ENCODE measurements at places on chromosomes 5 and 9.

- DNase-seq, result no peak
These were observed 7.6 kb upstream of the CAMSAP1 start for GRCh38 chr9:135914921-135915320.

- DNase-seq, result no peak
These were observed 159.4 kb downstream of the KDM4C start for GRCh38 chr9:6917162-6917561.

DNA sequence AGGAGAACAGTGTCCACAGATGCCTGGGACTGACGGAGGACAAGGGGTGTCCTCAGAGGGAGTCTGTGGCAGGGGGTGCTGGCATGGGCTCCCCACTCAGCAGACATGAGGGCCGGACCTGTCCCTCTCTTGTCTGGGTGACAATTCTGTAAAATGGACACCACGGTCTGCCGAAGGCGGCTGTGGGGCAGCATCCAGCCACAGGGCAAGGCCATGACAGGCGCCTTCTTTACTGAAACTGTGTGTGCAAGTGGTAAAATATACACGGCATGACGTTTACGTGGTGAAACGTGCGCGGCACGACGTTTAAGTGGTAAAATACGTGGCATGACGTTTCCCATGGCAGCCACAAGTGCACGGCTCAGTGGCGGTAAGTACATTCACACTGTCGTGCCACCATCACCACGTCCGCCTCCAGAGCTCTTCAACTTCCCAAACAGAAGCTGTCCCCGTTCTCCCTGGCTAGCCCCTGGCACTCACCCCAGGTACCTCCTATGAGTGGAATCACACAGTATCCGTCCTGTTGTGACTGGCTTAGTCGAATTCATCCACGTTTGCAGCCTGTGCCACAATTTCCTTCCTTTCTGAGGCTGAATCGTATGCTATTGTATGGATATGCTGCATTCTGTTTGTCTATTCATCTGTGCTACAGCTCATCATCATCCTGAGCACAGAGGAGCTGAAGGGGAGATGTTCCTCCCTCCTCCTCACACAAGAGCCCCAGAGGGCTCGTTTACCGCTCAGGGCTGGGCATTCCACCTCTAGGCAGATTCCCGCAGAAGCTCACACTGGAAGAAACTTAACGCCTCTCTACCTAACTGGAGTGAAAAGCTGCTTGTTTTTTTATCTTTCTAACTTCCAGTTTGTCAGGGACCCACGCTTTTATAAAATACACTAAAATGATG lies 52.5 kb downstream of the COL23A1 start:
- no peak for DNase-seq

DNA sequence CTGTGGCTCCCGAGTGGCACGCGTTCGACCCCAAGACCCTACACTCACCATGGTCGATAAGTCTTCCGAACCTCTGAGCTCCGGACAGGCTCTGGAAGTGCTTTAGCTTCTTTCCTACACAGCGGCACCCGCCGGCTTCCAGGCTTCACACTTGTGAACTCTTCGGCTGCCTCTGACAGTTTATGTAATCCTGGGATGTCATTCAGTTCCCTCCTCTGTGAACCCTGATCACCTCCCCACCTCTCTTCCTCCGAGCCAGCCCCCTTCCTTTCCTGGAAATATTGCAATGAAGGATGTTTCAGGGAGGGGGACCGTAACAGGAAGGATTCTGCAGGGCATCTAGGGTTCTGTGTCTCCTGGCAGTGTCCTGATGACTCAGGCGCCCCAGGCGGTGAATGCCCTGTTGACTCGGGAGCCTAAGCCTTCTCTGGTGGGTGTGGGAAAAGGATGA lies at the start of gene CD14:
CD14 (minus strand) TSS at position 155 of the 451 bp plus-strand sequence; CDS start at position 51, 104 bp downstream.
- DNase-seq, result no peak

DNA sequence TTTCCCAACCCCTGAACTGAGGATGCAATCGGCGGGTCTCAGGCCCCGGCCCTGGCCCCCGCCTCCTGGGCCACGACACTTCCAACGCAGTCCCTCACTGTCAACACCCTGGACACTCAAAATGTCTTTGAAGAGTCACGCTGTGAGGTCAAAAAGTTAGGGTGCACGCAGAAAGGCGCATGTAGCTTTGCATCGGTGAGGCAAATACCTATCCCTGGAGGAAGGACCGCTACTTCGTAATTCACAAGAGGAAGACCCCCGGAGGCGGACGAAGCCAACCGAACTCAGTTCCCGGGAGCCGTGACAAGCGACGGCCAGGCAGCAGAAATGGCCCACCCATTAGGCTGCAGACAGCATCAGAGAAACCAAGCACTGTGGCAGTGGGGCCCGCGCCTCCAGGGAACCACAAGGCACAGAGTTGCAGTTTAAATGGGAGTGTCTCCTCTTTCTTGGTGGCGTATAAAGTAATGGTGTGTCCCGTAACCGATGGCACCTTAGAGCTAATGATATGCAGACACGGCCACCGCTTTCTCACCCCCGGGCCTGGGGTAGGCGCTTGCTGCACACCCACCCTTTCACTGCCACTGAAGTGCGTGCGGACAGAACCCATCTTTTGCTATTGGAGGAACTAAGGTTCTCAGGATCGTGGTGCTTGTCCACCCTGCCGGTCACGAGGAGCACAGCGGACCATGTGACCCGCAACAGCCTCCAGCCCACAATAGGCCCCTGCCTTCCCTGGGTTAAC lies 9.0 kb downstream of the ADAMTS2 start:
- no peak for DNase-seq

GRCh38 chr9:27365707-27366376 lies 68.9 kb upstream of the EQTN start:
- no peak for DNase-seq

GRCh38 chr9:119771341-119771740 lies 402.1 kb upstream of the BRINP1 start:
- DNase-seq, result no peak

- DNase-seq, result peak; percentile 42
These were observed 68.7 kb downstream of the SEMA4D start for GRCh38 chr9:89428901-89429890.

GRCh38 chr9:35605351-35606137 lies 482 bp downstream of the TESK1 start:
- DNase-seq, result no peak

DNA sequence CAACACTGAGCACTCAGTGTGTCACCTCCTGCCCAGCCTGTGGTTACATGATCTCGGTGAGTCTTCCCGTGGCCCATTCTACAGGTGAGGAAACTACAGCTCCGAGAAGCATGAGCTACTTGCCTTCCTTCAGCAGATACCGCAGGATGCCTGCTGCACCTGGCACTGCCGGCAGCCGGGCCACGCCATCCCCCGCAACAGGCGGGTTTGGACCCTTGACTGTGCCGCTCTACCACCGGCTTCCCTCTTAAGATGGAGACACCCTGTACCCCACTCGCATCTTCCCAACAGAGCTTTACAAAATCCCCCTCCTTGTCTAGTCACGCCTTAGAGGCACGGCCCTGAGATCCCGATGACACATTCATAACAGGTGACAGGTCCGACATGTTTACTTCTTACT lies 74.9 kb upstream of the OTULINL start:
- no peak for DNase-seq

DNA sequence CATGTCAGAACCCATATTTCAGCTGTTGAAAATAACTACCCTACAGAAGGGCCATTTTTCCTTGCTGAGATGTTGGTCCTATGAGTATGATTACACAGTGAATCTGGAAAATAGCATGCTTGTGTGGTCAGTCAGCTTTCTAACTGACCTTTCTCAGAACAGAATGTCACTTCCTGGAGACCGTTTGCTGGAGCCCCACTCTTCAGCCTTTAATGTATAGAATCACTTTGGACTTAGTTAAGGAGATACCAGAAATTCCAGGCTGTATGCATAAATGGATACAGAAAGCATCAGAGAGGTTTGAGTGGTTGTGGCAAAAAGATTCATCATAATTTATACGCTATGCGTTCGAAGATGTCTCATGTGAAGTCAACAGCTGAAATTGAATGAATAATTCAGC lies 488.1 kb downstream of the EBF1 start:
- no peak for DNase-seq

GRCh38 chr9:136117916-136118319 lies 757 bp downstream of the TMEM250 start:
- no peak for DNase-seq

- DNase-seq, result no peak
These were observed 33.5 kb downstream of the KCNMB1 start for GRCh38 chr5:170355601-170356098.

GRCh38 chr9:123316053-123316718 lies 39.8 kb upstream of the CRB2 start:
- no peak for DNase-seq

DNA sequence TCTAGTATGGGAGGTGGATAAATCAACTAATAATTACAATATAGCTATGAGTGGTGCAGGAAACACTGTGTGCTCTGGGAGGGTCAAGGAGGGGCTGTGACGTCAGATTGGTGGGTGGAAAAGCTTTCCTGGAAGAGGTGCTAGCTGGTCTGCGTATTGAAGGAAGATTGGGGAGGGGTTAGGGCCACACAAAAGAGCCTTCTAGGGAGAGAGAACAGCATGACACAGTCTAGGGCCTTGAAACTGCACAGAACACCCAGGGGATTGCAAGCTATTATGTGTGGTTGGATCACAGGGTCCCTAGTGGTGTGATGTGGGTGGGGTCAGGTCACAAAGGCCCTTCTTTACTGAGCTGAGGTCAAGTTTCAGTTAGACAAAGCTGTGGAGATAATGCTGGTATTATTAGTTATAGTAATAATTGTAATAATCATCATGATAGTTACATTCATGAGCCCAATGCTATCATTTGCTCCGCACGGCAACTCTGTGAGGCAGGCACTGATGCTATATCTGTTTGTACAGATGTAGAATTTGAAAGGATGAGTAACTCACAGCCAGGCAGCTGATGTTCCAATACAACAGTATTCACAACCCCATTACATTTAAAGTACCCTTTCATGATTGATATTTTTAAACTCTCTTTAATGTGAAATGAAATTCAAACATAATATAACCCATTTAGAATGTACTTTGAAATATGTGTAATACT lies 197.4 kb upstream of the IL12B start:
- DNase-seq, result no peak

DNA sequence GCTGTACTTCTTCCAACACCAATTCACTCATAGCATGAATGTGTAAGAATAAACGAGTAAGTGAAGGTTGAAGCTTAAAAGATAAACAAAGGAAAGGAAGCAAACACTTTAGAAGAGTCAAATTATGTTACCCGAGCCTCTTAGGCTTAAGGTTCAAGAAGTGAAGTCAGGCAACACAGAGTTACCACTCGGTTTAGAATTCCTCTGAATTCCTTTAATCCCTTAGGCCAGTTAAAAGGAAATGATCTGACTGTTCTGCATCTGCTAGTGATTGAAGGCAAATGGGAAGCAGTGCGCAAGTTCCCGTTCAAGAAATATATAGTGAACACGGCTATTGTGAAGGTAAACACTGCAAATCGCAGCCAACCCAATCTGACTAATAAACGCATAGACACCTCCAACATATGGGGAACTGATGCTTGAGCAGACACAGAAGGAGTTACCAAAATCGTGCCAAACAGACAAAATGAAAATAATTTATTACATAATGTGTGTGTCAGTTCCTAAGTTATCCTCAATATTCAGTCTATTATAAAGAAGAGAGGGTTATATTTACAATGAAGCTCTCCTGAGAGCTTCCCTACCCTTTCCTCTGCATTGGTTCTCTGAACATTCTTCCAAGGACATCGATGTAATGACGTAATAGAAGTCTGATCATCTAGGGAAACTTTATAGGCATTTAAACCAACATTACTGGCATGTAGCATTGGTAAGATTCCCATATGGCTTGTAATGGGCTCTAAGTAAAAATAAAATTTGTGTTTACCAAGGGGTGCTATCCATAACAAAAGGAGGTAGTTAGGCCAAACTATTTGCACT lies 837.1 kb upstream of the ZNF608 start:
- DNase-seq, result no peak

- DNase-seq, result no peak
These were observed 142.3 kb upstream of the OTULINL start for GRCh38 chr5:14439087-14439871.

DNA sequence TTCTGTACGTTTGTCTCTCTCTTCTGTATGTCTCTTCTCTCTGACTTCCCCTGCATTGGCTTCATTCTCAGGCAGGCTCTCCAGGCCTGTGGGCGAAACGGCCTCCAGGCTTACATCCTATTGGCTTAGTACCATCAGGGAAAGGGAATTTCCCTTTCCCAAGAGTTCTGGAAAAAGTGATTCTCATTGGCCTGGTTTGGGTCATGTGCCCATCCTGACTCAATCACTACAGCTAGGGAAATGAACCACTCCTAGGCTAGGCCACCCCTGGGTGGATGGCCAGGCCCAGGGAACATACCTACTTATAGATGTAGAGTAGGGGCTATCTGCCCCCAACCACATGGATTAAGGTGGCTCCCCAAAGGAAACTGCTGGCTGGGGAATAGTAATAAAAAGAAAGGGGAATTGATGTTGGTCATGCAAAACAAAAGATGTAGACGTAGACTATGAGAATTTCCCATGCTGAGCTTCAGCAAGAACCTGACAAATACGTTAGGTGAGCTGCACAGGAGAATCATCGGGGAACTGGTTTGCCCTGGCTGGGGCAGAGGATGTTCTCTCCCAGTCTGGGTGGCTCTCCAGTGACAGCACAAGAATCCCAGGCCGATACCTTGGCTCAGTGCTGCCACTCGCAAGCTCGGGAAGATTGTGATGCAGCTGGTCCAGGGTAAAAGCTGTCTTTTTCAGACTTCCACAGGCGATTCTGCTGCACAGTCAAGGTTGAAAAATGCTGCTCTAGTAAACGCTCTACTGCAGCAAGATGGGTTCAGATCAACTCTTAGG lies 3.7 kb upstream of the EGR1 start:
- DNase-seq, result no peak

DNA sequence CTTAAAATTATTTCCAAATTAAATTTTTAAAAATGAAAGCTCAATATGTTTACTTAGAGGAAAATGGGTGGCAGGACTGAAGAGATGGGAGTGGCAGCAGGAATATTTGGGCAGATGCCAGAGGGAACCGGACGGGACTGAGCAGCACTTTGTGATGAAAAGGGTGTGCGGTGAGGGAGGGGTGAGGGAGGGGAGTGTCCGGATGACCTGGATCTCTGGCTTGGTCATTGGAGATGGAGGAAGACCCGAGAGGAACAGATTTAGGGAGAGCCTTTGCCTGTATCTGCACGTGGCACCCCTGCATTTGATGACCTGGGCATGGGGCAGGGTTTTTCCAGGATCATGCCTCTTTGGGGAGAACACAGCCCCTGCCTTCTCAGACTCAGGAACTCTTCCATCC lies 201.1 kb upstream of the MVB12B start:
- DNase-seq, result no peak

- DNase-seq, result no peak
These were observed 102.3 kb upstream of the CDKN2B start for GRCh38 chr9:22111176-22111953.

- no peak for DNase-seq
These were observed 4.2 kb downstream of the C1QTNF3 start for GRCh38 chr5:34038838-34039237.

GRCh38 chr9:18997151-18997550 lies 35.9 kb downstream of the SAXO1 start:
- DNase-seq, result no peak

DNA sequence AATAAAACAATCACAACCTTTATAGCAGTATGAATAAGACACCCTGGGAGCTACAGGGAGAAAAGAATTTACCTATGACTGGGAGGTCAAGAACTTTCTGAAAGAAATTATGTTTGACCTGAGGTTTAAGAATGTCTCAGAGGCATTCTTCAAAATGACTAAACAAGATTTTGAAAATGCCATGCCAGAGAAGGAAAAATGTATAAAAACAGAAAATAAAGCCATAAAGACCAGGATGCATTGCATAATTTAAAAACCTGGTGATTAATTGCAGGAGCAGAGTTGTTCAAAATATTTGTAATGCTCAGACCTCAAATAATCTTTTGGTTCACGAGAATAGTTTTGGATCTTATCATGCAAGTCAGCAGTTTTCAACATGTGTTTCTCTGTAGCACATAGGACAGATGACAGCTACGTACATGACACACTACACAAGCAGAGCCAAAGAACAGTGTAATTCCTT lies 954.7 kb upstream of the ARRDC3 start:
- DNase-seq, result no peak
